ENCODE measurements at places on chromosomes 6 and 20.

GRCh38 chr6:43532201-43532600, 15.3 kb downstream of the POLR1C start:
- no peak for DNase-seq

DNA sequence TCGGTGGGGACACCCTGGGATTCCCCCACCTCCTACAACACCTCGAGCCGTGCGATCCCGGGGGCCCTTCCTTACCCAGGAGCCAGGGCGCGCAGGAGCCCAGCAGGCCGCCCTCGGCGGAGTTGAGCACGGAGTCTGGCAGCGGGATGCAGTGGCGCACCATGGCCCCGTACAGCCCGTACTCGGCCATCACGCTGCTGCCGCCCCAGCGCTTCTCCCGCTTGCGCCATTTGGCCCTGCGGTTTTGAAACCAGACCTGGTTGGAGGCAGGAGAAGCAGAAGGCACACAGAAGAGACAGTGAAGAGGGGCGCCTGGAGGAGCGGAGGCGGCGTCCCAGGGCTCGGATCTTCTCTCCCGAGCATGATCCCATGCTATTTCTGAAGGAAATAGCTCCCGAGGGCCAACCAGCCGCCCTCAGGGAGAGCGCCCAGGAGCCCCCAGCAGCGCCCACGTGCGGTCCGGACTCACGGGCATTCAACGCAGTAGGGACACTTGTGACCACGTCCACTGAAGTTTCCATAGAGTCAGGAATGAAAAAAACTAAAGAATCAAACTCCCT, 4.3 kb downstream of the VSX1 start:
- DNase-seq = peak; percentile 49

DNA sequence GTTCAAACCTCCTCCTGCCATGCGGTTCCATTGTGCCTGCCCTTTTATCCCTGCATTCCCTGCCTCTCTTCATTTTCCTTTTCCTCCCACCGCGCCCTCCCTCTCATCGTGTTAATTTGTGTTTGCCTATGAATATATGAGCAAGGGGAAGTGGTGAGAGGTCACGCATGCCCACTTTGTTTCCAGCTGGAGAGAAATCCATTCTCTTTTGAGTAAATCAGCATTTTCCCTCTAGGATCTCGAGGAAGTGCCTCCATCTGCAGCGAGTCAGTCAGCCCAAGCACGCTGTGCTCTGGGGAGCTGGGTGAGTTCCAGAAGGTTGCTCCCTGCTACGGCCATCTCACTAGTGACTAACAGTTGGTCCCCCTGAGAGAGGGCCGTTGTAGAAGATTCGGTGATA, 42.9 kb downstream of the CDH26 start:
- DNase-seq = no peak

DNA sequence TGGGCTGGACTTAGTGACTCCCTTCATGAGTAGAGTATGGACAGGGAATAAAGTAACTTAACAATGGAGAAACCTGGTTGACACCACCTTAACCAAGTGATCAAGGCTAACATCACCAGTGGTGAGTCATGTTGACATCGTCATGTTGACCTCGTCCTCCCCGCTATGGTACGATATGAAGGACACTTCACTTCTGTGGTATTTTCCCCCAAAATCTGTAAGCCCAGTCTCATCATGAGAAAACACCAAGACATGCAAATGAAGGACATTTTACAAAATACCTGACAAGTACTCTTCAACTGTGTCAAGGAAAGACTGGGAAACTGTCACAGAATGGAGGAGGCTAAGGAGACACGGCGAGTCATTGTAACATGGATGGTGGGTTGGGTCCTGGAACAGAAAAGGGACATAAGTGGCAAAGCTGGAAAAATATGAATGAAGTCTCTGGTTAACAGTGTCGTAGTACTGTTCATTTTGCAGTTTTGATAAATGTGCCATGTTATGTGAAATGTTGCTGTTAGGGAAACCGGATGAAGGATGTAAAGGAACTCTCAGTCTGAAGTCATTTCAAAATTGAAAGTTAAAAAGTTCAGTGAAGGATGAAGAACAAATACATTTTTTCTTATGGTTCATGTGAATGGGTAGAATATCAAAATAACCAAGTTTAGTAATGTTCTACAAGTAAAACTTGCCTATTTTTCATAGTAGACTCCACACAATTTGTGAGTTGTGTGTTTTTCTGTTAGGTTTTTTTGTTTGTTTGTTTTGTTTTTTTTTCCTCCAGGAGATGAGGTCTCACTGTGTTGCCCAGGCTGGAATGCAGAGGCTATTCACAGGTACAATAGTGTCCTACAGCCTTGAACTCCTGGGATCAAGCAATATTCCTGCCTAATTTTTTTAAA, 247.5 kb downstream of the TMEM242 start:
- no peak for DNase-seq

DNA sequence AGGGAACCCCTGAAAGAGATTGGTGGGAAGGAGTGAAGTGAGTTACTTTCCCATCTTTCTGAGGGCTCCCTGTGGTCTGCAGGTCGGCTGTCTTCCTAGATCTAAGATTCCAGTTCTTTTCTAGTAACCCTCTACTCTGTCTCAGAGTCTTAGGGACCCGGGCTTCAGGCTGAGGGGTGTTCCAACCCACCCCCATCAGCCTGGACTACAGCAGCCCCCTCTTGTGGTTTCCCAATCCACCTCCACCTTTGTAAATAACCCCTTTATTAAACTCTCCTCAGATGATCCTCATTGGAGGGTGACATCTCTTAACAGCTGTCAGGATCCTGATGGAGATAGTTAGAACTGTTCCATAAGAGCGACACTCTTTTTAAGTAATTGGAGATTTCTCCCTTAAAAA, 300.4 kb downstream of the LRFN2 start:
- DNase-seq = no peak

GRCh38 chr6:125169522-125169921, 15.9 kb downstream of the TPD52L1 start:
- no peak for DNase-seq

All from A549 (cell line).